Stimulated activated CD8-positive, alpha-beta memory T cell treated with anti-CD3 and anti-CD28 coated beads, Interleukin-7, amount 100 ng/mL, for 24 hours (primary cell): ENCODE measurements at places on chromosomes 13 and 19.

DNA sequence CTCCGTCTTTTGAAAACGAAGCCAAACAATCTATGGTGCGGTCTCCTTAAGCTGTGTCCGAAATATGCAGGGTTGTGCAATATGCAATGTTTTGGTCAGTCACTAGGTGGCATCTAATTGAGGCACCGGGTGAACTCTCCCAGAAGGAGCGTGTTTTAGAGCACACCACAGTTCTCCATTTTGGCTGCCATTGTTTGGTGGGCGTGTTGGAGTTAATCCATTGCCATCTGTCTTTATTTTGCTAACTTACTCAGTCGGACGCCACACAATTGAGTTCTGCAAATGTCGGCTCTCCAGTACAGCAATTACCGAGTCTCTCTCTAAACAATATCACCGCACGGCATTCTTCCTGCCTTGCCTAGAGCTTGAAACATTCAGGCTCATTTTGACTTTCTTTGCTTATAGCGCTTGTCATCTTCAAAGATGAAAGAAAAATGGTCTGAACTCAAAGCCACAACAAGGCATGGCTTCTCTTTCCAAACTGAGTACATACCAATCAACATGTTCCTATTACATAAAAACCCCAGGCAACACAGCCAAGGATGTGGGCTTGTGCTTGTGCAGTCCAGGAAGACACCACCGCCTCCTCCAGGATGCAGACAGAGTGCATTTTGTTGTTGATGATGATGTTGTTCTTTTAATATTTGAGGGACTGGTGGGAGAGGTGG is 182.0 kb upstream of the SERP2 start:
- DNase-seq = no peak

DNA sequence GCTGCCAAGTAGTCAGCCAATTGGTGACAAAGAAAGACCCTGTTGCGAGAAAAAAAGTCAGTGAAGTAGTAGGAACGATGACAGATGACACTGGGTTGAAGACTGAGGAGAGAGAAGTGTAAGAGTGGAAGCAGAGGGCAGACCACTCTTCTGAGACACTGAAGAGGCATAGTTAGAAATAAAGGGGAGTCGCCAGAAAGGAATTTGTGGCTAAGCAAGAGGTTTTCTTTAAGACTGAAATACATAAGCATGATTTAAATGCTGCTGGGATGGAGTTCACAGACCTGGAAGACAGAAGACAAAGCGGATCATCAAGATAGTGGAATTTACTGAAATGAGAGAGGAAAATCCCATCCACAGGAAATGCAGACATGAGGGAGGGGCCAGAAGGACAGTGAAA is 56.2 kb upstream of the USPL1 start:
- no peak for DNase-seq

DNA sequence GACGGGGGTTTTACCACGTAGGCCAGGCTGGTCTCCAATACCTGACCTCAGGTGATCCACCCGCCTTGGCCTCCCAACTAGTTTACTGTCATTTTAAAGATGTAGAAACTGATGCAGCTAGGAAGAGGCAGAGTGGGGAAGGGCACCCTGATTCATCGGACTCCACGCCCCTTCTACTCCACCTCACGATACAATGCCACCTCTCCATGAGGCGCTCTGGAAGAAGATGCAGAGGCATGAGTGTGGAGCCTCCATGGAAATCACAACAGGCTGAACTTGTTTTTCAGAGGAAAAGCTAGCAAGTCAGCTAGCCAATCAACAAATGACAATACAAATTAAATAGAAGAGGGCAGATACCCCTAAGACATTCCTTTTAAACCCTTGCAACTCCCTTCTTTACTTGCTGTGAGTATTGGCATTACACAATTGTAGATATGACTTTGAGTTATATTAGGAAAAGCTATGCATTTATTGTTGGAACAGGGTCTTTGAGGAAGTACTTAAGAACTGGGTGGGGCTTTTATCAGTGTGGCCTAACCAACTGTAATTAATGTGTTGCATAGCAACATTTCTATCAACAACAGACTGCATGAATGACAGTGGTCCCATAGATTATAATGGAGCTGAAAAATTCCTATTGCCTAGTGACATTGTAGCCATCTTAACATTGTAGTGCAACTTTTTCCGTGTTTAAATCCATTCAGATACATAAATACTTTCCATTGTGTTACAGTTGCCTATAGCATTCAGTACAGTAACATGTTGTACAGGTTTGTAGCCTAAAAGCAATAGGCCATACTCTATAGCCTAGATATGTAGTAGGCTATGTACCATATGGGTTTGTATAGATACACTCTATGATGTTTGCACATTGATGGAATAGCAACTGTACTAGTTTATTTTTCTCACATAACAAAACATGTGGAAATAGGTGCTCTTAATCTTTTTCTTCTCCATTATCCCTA is 17.6 kb downstream of the WDFY2 start:
- no peak for DNase-seq

- DNase-seq = no peak
These were observed 28.2 kb downstream of the GAS6 start for GRCh38 chr13:113835461-113836270.
